Cardiac fibroblast (primary cell): ENCODE measurements at places on chromosomes 1 and 21.
A peak's percentile ranks its signal among the peaks of the same experiment; 100 is the strongest.

DNA sequence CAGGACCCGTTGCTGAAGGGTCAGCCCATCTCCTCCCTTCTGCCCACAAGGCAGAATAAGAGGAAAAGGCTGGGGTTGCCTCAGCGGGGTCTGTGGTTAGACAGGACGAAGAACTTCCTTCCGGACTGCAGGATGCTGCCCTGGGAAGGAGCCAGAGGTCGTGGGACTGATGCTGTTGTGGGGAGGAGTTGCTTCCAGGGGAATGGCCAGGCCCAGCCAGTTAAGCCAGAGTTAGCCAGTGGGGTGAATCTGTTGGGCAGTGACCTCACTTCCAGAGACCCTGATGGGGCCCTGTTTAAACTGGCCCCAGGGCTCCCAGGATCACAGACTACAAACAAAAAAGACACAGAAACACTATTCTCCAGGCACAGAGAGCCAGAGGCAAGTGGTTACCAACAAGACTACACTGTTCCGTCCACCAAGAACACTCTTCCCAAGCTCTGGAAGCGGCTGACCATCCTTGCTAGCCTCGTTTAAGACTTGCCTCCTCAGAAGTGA is 13.0 kb downstream of the FAM229A start:
- DNase-seq = peak; percentile 84

GRCh38 chr21:34261841-34262468 is 101.9 kb upstream of the KCNE2 start:
- DNase-seq = no peak

DNA sequence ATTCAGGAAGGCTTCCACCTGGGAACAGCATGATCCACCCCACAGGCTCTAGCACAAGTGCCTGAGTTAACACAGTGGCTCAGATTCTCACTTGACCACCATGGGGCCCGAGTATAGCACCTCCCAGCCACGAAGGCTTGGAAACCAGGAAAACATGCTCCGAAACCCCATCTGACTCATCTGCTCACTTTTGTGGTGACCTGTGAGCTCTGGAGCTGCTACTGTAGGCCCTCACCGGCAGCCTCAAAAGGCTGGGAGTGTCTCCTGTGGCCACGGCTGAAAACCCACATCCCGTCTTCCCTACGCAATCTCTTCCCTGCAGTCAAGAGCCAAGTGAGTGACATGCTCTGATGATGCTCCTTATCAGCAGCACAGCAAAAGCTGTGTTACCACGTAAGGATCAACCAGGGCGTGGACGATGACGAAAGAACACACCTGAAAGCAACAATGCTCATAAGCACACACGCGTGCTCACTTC is 81.4 kb downstream of the TGFBR3 start:
- peak; percentile 41 for DNase-seq

- no peak for DNase-seq
Measured at GRCh38 chr1:101065575-101065974, 40.0 kb upstream of the DPH5 start.

GRCh38 chr1:174005032-174005431 is 17.1 kb downstream of the RC3H1 start:
- peak; percentile 80 for DNase-seq

DNA sequence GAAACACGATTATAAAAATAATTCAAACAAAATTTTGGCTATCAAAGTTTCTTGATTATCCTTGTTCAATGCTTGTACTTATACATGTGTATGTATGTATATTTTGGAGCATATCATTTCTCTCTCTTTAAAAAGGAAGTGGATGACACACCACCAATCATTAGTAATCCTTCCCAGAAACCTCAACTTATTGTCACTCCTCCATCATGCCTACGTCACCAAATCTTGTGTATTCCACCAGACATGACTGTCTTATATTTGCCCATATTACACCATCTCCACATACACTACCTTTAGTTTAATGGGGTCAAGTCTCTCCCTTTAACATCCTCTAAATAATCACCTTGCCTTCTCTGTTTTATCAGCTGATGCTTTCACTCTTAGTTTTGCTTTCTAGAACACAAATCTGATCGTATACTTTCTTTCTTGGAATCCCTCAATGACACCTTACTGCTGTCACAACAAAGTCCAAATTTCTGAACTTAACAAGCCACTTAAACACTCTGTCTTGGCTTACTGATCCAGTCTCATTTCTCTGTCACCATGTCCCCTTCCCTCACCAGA is 124.0 kb downstream of the BRINP3 start:
- no peak for DNase-seq

DNA sequence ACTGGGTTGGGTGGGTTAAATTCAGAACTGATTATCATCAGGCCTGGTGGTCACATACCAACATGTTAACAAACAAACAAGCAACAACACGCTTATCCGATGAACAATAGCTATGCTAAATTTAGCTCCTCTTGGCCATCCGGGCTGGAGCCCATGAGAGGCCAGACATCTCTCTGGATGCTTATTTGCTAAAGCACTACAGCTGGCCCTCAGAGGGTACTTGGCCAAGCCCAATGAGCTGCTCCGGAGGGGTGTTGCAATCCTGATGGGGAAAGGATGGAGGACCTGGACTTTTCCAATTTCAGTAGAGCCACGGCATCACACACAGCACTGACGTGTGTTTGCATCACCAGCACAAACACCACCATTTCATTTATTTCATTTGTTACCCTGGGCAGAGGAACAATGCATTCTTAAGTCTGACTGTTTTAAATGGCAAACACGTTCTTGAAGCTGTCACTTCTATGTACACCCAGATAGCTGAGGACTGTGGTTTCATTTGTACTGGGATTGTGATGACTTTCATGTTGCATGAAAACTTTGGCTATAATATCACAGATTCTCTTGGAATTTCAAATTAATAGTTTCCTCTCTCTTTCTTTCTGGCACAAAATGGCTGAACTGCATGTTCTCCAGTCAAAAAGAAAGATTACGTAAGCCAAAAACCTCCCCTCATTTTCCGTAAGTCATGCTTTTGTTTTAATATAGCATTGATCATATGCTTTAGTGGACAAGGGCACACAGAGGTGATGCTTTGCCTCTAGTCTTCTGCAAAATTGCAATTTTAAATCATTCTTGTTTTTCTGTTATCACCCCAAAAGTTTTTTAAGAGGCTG is 359.8 kb upstream of the KAZN start:
- no peak for DNase-seq

DNA sequence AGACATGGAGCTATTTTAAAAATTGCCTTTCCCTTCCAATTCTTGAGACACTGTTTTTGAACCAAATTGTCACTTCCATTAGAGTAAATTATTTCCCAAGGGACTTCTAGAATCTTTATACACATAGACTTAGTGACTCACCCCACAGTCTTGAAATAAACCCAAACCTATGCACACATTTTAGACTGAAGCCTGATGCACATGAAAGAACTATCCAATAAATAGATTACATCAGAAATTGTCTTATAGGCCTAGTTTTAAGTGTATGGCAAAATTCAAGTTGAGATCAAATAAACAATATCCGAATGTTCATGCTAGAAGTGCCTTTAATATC is 32.2 kb upstream of the ZNF326 start:
- DNase-seq = peak; percentile 48

- no peak for DNase-seq
Measured at GRCh38 chr1:54122135-54122751, 30.6 kb downstream of the CDCP2 start.

DNA sequence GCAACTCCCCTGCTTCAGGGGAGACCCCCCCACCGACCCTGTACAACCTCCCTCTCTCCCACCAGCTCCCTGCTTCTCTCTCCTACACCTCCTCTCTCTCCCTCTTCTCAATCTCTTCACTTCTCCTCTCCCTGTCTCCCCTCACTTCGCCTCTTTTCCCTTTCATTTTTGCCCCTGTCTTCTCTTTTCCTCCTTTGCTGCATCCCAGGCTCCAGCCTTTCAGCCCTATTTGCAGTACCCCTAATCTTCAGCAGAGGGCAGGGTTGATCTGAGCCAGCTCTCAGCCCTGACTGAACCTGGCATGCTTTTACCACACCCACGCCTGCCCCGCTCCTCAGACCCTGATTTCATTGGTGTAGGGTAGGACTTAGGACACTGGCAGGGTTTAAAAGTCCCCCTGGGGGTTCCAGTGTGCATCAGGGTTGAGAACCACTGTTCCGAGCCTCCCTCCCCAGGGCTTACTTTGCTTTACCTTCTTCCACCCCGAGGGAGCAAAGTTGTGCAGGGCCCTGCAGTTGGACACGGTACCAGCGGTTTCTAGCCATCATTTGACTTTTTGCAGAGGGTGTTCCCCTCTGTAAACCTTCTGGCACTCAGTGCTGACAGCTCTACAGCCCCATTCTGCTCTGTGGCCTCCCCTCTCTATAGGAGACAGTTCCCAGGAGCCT is 67.3 kb upstream of the CNTN2 start:
- DNase-seq = peak; percentile 61

DNA sequence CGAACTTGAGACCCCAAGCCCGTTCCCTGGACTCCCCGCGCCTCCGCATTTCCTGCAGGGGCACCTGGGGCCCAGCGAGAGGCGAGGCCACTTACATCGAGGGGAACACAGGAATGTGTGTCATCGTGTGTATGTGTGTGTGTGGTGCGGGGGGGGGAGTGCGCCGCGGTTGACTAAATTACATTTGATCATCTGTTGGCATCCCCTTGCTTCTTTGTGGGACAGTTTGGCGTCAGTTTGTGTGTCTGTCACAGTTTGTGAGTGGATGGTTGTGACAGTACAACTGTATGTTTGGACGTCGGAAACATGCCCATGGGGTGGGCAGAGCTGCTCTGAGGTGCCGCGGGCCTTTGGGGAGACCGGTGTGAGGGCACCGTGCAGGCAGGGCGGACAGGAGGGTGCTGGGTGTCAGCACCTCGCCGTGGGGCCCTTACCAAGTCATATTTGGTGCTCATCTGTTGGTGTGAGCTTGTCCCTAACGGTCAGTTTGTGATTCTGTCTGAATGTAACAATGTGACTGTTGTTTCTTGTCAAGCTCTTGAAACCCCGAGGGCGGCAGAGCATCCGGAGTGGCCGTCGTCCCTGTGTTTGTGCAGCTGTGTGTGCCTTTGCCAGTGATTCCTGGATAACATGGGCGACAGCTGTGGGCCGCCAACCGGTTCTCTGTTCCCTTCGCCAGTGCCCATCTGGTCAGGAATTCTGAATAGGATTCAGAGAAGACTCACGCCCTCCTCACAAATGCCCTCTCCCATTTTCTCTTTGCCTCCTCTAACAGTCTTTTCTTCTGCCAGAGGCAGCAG is 899 bp downstream of the OPRD1 start:
- no peak for DNase-seq
